ENCODE measurements at places on chromosomes 5 and 9.
A peak's percentile ranks its signal among the peaks of the same experiment; 100 is the strongest.

GRCh38 chr9:96510258-96510657 lies 60.3 kb downstream of the HABP4 start:
- no peak for DNase-seq

DNA sequence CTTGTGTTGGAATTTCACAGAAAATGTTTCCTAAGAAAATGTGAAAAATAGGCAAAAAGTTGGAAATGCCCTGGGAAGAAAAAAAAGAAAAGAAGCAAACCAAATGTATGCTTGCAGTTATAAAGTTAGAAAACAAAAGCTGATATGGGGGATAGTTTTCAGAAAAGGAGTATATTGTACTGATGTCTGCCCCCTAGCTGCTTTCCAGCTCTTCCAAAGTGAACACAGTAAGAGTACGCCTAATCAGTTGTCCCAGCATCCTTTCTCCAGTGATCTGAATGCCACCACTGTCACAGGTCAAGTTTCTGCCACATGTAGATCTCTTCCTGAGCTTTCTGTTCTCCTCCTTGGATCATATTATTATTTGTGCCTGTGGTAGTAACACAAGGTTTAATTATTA lies 5.8 kb downstream of the TYRP1 start:
- no peak for DNase-seq

GRCh38 chr9:10265153-10265631 lies 347.6 kb downstream of the PTPRD start:
- peak; percentile 38 for DNase-seq

GRCh38 chr9:108186642-108187395 lies 669.0 kb downstream of the ACTL7B start:
- no peak for DNase-seq

- DNase-seq, result no peak
Observed at GRCh38 chr5:19241690-19242089, 746.3 kb downstream of the CDH18 start.

GRCh38 chr5:89303033-89303480 lies 420.1 kb upstream of the MEF2C start:
- DNase-seq, result no peak

GRCh38 chr9:122394265-122395125 lies 23.7 kb downstream of the PTGS1 start:
- DNase-seq, result no peak

DNA sequence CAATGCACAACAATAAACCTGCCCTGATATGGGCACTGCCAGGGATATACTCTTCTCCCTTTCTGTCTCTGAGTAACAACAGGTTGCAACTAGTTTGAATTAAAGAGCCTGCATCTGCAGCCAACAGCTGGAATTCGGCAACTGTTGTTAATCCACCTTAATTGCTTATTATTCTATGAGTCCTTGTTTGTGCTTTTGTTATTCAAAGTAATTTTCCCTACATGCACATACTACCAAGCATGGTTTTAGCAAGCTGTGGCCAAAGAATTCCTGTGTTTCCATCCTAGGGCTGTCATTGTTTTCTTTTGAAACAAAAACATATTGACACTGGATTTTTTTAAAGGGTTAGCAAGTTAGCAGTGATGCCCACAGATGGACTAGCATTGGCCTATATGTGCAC lies 171.5 kb downstream of the EFNA5 start:
- no peak for DNase-seq

GRCh38 chr5:147688656-147689356 lies 93.7 kb downstream of the JAKMIP2 start:
- no peak for DNase-seq

GRCh38 chr5:135129307-135129706 lies 95.3 kb upstream of the PITX1 start:
- no peak for DNase-seq

- no peak for DNase-seq
Observed at GRCh38 chr9:92590377-92590776, 54.6 kb upstream of the ECM2 start.

GRCh38 chr5:64384765-64385164 lies 121.0 kb upstream of the RGS7BP start:
- DNase-seq, result no peak

DNA sequence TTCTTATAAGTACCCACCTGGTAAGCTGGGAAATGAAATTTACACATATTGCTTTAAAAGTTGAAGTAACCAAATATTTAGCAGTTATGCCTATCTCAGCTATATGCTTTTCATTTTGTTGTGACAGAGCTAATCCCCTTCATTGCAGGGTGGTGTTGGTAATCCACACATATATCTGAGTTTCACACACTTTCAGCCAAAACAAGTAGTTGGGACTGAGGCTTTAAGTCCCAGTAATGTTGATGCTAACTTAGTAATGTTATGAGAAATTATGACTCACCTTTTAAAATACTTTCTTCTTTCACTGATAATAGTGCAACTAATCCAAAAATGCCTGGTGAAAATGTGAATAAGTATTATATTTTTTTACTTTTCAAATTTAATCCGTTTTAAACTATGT lies 19.2 kb upstream of the RICTOR start:
- no peak for DNase-seq

DNA sequence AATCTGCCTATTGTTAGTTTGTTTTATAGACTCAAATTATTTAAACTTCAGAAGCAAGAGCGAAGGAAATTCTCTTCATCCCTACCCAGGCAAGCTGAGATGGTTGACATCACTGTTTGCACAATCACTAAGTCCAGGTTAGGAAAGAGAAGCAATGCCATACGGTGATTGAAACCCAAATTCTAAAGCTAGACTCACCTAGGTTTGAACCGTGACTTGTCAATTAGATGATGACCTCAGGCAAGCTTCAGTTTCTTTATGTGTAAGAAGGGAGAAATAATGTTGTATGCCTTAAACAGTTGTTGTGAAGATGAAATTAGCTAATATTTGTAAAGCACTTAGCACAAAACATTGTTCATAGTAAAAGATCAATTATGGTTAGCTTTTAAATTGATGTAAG lies 96.5 kb upstream of the ANKRD55 start:
- DNase-seq, result no peak

DNA sequence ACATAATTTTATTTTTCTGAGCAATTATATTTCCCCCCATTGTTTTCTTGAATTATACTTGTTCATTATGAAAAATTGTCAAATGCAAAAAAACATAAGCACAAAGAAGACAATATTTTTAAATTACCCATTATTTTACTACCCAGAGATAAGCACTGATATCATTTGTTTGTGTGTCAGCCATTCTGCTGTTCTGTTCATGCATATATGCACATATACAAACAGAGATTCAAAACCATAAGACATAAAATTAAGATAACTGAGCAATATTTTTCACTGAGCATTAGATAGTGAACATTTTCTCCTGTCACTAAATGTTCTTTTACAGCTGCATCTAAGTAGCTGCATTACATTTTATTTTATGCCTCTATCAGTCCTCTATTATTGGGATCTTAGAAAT lies 35.6 kb downstream of the PAM start:
- no peak for DNase-seq

DNA sequence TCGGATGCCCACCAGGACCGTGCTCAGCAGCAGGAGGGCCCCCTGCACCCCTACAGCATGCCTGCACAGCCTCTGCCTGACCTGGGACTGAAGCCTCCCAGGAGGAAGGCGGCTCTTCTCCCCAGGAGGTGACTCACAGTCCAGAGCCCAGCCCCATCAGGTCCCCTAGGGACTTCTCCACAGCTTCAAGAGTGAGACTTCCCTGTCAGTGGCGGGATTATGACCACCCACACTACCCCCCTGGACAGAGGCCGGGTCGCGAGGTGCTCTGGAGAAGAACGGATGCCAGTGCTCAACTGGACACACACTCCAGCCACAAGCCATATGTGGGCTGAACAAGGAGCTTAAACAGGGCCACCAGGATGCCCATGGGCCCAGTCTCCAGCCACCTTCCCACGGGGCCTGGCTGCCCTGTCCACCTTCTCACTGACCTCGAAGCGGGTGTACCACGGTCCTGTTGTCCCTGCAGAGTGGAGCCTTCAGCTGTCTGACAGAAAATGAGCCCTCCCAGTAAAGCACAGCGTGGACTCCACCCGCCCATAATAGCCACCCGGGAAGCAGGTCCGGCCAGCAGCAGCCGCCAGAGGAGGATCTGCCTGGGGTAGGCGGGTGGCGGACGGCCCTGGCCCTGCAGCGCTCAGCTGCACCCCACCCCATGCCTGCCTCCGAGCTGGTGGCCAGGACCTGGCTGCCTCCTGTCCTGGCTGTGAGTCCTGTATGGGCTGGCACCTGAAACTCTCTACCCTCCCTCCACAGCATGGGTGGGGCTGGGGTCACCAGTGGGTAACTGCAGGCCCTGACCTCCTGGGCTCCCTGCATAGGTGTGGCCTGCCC lies 54.7 kb downstream of the SEMA4D start:
- DNase-seq, result no peak

- no peak for DNase-seq
Observed at GRCh38 chr9:18167733-18168132, 306.2 kb upstream of the ADAMTSL1 start.

DNA sequence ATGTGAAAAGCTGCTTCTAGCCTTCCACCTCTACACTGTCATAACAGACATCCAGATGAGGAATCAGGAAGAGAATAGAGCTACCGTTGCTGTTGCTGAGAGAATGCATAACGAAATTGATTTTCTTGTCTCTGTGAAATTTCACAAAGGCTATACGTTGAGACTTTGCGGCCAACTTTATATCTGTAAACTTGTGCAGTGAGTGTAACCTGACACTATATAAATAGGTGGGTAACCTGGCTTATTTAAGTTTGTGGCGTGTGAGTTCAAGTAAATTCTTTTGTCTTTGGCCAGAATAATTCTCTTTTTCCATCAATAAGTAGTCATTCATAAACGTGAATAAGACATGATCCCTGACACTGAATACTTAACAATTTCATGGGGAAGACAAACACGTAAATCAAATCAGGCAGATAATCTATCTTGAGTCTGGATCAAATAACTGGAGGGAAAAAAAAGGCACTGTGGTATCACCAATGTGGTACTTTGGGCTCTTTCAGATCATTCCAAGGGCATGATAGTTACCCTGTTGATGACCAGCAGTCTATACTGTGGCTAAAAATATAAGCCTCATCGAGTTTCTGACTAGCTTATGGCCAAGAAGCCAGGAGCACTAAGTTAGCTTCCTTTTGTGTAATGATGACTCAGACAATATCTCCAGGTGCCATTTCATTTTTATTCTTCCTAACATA lies 98.2 kb upstream of the RASA1 start:
- DNase-seq, result no peak
